ENCODE measurements at places on chromosomes 7 and 10. TPM values are rescaled to one million over a fixed set of nuclear protein-coding genes. Genes with fewer than 3 reads are reported as not detected.

GRCh38 chr10:16902606-16903005 is 85.4 kb upstream of the RSU1 start:
- no peak for DNase-seq

DNA sequence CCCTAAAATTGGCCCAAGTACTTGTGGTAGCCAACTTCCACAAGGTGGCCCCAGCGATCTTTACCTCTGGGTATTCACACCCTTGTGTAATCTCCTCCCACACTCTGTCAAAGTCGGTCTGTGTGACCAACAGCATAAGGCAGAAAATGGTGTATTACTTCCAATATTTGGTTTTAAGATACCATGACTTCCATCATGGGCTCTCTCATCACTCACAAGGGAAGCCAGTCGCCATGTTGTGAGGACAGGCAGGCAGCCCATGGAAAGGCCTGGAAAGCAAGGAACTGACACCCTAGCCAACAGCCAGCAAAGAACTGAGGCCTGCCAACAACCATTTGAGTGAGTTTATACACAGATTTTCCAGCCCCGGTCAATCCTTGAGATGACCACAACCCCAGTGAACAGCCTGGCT is 91.0 kb upstream of the KMT2E start:
- peak; percentile 92 for DNase-seq

- no peak for DNase-seq
Measured at GRCh38 chr7:32248522-32248921, 178.3 kb upstream of the PDE1C start.

GRCh38 chr10:67802767-67803538 is 35.0 kb downstream of the DNAJC12 start:
- no peak for DNase-seq

- no peak for DNase-seq
Measured at GRCh38 chr10:1605999-1606940, 131.1 kb downstream of the ADARB2 start.

DNA sequence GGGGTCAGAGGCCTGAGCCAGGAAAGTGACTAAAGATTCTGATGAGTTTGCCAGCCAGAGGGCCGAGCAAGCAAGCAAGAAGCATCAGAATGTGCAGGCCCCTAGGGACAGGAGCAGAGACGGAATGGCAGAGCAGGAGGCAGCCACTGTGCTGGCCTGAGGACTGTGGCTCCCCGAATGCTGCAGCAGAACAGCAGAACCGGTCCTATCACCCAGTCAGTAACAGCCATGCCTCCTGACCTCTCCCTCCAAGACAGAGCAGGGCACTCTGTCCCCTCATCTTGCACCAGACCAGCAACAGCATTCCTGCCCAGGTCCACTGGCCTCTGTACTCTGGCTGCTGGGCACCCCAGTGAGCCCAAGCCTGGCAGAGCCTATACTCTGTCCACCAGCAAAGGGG is 85.9 kb downstream of the ARHGAP22 start:
- no peak for DNase-seq

GRCh38 chr10:100744136-100744986 is 1.0 kb upstream of the PAX2 start:
- DNase-seq = no peak

GRCh38 chr7:129146237-129146979 is 1.9 kb downstream of the TSPAN33 start:
- DNase-seq = peak; percentile 70

GRCh38 chr10:78225594-78225993 is 191.9 kb downstream of the RPS24 start:
- DNase-seq = no peak

DNA sequence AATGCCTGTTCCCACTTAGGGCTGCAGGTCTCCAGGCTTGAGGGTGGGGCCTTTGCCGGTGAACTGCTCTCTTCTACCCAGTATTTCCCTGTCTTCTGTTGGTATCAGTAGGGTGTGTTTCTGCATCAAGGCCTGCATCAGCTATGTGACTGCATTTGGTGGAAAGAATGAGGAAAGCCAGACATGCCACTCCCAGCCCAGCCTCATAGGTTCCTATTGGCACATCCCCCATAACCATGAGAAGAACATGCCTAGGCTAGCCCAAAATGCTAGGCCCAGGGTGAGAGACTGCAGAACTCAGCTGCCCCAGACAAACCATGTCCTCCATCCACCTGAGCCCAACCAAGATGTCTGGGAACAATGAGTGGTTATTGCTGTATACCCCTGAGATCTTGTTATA is 380.3 kb upstream of the ADARB2 start:
- no peak for DNase-seq

GRCh38 chr7:4641667-4642467 is 40.2 kb upstream of the FOXK1 start:
- peak; percentile 97 for DNase-seq

DNA sequence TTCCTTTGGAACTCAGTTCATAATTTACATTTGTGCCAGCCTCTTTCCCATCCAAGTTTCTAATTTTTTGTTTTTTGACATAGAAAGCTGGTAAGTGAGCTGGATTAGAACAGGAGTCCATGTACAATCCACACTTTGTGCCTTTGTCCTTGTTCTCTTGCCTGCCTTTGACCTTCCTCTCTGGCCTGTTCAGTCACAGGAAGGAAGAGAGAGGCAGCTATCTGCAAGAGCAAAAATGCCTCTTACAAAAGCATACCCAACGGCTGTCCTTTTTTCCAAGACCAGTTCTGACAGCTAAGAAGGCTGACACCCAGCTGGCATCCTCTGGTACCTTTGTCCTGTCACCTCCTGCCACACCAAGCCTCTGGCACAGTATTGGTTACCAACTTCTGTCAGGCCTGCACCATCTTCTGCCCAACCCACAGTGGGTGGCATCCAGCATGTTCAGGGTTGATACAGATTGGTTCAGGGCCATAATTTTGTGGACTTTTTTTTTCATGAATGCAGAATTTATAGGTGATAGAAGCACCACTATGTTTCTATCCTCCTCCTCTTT is 133.7 kb upstream of the KLF14 start:
- no peak for DNase-seq

DNA sequence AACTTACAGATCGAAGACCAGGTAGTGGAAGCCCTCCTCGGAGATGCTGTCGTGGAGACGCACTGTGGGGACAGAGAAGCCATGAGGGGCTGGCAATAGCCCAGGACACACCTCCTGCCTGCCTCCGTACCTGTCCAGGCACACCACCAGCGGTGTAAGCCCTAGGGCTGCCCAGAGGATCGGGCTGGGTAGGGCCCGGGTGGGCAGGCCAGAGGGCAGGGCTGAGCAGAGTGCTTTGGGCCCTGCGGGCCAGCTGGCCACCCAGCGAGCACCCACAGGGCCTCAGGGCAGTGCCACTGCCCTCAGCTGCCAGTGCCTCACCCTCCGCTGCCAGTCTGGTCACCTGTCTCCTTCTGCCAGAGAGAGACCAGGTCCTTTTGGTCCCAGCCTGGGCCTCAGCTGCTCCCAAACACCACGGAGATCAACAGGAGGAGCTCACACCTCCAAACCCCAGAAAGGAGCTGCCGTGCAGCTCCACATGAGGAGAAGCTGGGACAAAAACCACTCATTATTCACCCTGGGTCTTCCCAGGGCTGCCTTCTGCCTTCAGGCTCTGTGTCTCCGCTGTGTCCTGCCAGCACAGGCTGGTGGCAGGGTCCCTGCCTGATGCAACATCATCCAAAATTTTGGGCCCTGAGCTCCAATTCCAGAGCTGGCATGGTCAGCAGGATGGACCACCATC is 58.2 kb downstream of the YKT6 start:
- DNase-seq = no peak

- DNase-seq = no peak
Measured at GRCh38 chr7:38630720-38631673, at the start of gene AMPH. Gene AMPH (minus strand): TSS chr7:38631373. CDS start chr7:38631351, 22 bp downstream.

DNA sequence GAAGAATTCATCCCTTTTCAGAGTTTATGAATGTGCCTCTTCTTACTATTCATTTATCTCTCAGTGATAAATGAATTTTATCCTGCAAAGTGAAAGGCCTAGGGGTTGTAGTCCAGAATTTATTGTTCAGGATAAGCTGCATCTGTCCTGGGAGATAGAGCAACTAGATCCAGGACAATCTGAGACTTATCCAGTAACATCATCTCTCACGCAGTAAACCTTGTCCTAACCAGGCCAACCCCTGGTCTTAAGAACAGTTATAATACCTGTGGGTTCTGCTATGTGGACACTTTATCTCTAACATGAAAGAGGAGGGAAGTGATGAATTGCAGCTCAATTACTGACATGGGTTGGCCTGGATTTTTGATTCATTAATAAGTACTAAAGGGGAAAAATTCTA is 287.6 kb downstream of the BMPER start:
- DNase-seq = no peak

- DNase-seq = no peak
Measured at GRCh38 chr10:132698211-132698751, 87.7 kb downstream of the NKX6-2 start.

DNA sequence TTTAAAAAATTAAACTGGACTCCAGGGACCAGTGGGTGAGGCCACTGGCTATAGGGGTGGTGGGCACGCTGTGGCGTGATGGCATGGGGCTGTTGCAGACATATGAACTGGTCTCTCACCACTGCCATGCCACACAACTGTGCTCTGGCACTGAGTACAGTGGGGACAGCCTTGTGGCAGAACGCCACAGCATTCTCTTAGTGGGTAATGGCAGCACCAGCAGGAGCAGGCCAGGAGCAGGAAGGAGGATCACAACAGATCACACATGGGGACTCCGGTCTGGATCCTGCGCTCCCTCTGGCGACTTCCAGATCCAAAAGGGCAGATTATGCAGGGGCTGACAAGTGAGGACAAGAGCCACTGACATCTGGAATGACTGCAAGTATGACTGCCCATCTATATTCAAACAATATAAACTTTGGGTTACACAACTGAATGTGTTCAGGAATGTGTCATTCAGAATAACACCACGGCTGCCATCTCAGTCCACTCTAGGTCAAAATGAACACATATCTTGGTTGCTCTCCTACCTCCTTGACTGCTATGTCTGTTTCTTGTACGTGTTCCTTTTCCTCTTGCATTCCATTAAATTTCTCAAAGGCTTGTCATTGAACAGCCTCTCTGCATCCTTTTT is 176.0 kb downstream of the KMT2E start:
- DNase-seq = no peak

DNA sequence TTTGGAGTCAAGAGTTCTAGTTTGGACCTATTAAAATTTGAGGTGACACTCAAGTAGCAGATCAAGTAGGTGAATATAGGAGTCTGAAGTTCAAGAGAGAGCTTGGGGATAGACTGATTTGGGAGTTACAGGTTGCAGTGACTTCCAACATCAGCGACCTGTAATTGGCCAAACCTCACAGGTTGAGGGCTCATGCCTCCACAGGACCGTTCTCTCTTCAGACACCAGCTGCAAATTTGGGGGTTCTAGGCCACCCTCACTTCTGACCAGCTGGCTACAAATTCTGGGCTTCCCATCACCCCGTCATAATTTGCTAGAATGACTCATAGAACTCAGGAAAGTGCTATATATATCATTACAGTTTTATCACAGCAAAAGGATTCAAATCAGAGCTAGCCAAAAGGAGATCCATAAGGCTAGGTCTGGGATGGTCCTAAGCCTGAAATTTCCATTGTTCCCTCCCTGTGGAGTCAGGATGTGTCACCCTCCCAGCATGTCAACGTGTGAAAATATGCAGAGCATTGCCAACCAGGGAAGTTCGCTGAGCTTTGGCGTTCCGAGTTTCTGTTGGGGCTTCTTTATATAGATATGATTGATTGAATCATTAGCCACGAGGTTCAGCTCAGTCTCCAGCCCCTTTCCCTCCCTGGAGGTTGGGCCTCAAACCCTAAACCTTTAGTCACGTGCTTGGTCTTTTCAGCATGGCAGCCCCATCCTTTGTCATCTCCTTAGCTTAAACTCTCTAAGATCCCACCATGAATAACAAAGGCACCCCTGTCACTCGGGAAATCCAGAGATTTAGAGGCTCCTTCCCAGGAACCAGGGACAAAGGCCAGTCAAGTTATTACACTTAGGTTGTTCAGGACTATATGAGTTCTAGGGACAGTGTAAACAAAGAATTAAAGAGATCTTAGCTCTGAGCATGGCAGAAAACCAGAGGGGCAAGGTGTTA is 20.7 kb upstream of the ZNF212 start:
- no peak for DNase-seq

DNA sequence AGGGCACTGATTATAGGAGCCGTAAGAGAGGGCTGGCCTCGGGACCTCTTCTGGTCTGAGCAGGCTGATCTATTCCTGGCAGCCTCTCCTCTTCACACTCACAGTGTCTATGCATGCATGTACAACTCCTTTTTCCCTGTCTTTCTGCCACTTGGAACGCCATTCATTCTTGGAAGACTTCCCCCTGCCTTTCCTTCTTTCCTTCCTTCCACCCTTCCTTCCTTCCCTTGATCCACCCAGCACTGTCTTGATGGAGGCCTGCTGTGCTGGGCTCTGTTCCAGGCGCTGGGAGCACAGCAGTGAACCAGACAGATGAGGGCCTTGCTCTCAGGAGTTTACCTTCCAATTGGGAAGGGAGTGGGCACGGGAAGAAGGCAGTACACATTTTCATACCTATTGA is 114.8 kb downstream of the SH3PXD2A start:
- no peak for DNase-seq

GRCh38 chr7:88147949-88148348 is 71.9 kb downstream of the SRI start:
- DNase-seq = no peak

DNA sequence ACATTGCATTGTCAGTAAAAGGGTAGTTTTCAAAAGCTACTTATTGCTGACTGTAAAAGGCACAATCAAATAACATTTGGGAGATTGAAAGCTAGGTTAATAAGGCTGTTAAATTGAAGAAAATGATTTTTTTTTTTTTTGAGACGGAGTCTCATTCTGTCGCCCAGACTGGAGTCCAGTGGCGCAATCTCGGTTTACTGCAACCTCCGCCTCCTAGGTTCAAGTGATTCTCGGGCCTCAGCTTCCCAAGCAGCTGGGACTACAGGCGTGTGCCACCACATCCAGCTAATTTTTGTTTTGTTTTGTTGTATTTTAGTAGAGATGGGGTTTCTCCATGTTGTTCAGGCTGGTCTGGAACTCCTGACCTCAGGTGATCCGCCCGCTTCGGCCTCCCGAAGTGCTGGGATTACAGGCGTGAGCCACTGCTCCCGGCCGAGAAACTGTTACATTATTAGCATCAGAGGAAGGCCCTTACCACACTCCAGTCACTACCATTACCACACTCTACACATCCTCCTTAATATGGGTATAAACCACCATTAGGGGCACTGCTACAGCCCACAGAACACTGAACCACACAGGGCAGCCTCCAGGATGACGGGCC is 1.0 kb downstream of the CYP51A1 start:
- DNase-seq = no peak

- DNase-seq = peak; percentile 95
Measured at GRCh38 chr10:72248468-72249151, 25.1 kb upstream of the DDIT4 start.

DNA sequence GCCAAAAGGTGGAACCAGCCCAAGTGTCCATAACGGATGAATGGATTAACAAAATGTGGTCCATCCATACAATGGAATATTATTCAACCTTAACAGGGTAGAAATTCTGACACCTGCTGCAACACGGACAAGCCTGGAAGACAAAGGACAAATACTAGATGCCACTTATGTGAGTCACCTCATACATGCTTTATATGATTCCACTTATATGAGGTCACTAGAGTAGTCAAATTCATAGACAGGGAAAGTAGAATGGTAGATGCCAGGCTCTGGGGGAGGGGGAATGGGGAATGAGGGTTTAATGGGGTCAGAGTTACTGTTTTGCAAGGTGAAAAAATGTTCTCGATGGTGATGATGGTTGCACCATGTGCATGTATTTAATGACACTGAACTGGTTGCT is 34.0 kb upstream of the CYTH3 start:
- no peak for DNase-seq

- DNase-seq = no peak
Measured at GRCh38 chr7:45885264-45885882, 2.9 kb upstream of the IGFBP1 start.

- no peak for DNase-seq
Measured at GRCh38 chr10:61323726-61324125, 129.5 kb downstream of the TMEM26 start.

H2BK1 gene
- total RNA-seq = not detected

HMX3 gene
- total RNA-seq = not detected

Measured in OCI-LY7 (cell line).